Chondrocyte (in vitro differentiated cells): ENCODE measurements at places on chromosomes 1 and 21. TPM values are rescaled to one million over a fixed set of nuclear protein-coding genes. Genes with fewer than 3 reads are reported as not detected.

ADAMTS5 gene
- 28.8 to 52.2 TPM (median 30.4 TPM) in 3 replicates for total RNA-seq

LCE6A gene
- not detected in 3 replicates for total RNA-seq

TNNT2 gene
- total RNA-seq = 20.3 to 21.6 TPM (median 21.2 TPM) in 3 replicates

GRCh38 chr1:150799089-150799488, 9.0 kb downstream of the CTSK start:
- no peak for DNase-seq

DNA sequence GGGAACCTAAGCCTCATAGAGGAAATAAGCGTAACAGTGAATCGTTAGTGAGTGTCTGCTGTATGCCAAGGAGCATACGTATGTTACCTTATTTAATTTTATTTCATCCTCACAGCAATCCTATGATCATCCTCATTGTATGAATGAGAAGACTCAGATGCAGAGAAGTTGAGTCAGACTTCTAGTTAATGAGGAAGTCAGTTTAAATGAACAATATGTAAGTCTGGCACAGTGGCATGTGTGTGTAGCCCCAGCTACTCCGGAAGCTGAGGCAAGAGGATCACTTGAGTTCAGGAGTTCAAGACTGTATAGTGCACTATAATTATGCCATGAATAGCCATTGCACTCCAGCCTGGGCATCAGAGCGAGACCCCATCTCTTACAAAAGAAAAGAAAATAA, 148.0 kb downstream of the ZZZ3 start:
- no peak for DNase-seq

DNA sequence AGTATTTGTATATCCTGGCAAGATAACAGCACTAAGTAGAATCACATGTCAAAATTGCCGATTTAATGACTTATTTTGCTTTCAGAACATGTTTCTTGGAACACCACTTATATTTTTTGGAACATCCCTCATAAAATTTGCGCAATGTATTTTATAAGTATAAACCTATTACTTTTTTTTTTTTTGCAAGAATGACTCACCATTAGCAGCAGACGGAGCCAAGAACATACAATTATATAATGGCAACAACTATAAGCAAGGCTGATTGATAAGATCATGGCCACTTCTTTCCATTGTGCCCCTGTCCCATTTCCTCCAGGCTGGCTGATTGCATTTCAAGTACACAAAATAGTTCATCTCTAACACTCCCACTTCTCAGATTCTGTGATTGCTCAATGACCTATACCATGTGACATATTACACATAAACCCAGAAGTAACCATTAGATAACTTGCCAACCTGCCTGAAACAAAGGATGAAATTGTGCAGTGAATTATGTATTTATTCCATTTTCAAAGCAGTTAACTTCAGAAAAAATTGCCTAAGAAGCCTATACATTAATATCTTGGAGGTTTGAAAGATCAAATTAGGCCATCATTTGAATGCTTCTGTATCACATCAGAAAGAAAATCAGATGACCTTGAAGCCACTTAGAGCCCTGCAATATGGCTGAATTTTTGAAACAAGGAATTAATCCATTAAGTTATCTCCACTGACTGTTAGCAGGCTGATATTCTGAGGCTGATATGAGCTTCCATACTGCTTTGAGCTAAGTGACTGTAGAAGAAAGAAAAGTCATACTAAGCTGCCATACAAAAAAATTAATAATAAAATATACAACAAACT, 77.8 kb upstream of the PRMT6 start:
- DNase-seq = no peak

GRCh38 chr1:234395297-234395696, 22.0 kb downstream of the COA6 start:
- DNase-seq = no peak

DNA sequence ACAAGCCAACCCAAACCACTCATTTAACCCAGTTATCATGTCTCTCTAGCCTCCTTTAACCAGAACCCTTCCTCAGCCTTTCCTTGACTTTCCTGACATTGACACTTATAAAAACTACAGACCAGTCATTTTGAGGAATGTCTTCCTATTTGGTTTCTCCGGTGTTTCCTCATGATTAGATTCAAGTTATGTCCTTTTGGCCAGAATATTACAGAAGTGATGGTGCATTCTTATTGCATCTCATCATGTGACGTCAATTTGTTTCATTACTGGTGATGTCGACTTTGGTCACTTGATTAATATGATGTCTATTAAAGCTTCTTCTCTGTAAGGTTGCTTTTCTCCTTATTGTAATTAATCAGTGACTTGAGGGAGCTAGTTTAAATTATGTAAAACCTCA, 6.1 kb upstream of the RCSD1 start:
- no peak for DNase-seq
